ENCODE measurements at places on chromosomes 12 and 14.

DNA sequence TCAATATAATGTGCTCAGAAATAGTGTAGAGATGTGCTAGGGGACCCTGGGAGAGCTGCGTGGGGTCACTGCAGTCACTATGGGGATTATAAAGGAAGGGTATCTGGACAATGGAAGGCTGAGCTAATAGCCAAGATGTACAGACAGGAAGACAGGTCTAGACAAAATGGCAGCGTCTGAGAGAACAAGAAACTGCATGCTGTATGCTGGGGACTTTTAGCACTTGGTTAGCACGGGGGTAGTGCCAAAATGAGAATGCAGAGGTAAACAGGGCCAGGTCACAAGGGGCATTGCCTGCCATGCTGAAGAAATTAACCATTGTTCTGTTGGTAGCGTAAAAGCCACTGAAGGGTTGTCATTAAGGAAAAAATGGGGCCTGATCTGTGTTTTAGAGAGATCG, 308.2 kb downstream of the EMP1 start:
- no peak for DNase-seq

DNA sequence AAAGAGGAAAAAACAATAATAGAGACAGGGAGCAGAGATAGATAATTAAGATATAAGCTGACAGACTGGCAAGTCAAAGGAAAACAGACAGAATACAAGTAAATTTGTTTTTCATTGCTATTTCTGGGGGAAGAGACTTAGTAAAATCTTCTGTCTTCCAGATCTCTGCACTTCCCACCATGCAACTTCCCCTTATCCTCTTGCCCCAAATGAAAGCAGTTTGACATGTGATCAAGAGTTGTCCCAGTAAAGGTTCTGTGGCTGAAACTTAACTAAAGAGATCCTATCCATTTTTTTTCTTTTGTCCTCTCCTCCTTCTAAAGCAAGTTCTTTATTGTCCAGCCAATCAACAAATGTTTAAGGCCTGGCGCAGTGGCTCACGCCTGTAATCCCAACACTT, 1.5 kb upstream of the MLF2 start:
- no peak for DNase-seq

GRCh38 chr12:65896743-65897142, 72.5 kb downstream of the HMGA2 start:
- DNase-seq = no peak

GRCh38 chr12:32012249-32012785, 53.1 kb downstream of the RESF1 start:
- DNase-seq = no peak
